ENCODE measurements at places on chromosomes 2 and 18.

- no peak overlapping the region for H3K4me3 ChIP-seq
- DNase-seq = no peak
Observed at GRCh38 chr2:180190851-180191250, 183.8 kb upstream of the CWC22 start.

- H3K36me3 ChIP-seq = peaks cover 5% of the 10 kb centered on the region
- no peaks in the 10 kb centered on the region for H3K4me1 ChIP-seq
- no peaks in the 10 kb centered on the region for H3K27me3 ChIP-seq
- no peak overlapping the region for H3K4me3 ChIP-seq
- DNase-seq = no peak
Observed at GRCh38 chr2:202327858-202328257, 48.3 kb upstream of the BMPR2 start.

GRCh38 chr2:214410918-214411554, at the start of gene VWC2L:
TSS of gene VWC2L (plus strand) at chr2:214411054. CDS start at chr2:214414194, 3,140 bp downstream.
- no peak for DNase-seq
- H3K4me1 ChIP-seq = no peaks in the 10 kb centered on the region
- no peaks in the 10 kb centered on the region for H3K27me3 ChIP-seq
- H3K27ac ChIP-seq = no peak within 1 kb of the TSS
- no peaks in the 10 kb centered on the region for H3K36me3 ChIP-seq

DNA sequence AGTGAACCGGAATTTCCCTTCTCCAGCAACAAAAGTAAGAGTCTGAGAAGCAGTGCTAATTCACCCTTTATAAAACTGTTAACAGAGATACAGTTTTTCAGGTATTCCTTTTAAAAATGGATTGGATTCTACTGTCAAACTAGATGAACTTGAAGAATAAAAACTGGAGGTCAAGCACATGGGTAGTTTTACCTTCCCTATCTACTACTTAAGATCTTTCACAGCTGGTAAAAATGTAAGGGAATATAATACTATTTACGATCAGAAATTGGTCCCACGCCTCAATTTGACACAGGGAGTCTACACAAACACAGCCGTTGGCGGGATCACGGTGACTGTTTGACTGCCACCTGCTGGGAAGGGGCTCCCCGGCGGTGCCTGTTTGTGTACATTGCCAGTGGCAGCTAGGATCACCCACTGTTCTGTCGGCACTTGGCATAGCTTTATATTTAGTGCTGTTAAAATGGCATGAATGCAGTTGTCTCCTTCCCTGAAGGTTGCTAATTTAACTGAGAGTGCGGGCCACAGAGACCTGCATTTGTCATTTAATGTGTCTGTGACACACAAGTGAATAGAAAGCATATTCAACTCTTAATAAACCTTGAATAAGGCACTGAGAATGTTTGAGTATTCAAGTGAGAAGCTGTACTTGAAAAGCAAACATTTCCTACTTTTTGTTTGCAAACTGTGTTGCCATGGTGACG, 59.5 kb downstream of the ABCG8 start:
- H3K27me3 ChIP-seq = no peaks in the 10 kb centered on the region
- no peaks in the 10 kb centered on the region for H3K4me1 ChIP-seq
- no peak overlapping the region for H3K27ac ChIP-seq
- H3K4me3 ChIP-seq = no peak overlapping the region
- H3K36me3 ChIP-seq = peaks cover 20% of the 10 kb centered on the region

DNA sequence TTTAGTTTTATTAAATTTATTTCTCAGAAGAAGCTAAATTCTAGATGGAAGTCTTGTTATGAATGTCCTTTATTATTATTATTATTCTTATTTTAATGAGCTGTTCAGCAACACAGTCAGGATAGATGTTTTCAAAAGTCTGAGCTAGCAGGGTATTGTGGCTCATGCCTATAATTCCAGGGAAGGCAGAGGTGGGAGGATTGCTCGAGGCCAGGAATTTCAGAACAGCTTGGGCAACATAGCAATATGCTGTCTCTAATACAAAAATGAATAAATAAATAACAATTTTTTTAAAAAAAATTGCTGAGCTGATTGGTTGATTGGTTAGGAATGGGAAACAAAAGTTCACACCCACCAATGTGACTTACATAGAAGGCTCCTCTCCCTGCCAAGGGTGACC, 274.1 kb upstream of the CYRIA start:
- no peaks in the 10 kb centered on the region for H3K36me3 ChIP-seq
- no peaks in the 10 kb centered on the region for H3K4me1 ChIP-seq
- H3K4me3 ChIP-seq = no peak overlapping the region
- H3K27ac ChIP-seq = no peak overlapping the region
- DNase-seq = no peak

DNA sequence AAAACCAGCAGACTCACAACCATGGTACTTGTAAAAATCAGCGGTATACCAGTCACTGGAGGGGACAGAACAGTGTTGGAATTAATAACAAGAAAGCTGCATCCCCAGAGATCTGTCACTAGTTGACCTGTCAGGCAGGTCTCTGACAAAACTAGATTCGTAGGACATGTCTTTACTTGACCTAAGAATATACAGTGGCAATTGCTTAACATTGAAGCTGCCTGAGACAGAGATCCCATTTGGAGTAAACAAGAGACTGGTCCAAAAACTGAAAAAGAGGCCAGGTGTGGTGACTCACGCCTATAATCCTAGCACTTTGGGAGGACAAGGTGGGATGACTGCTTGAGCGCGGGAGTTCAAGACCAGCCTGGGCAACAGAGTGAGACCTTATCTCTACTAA, 7.2 kb upstream of the SS18 start:
- no peaks in the 10 kb centered on the region for H3K27me3 ChIP-seq
- no peak overlapping the region for H3K27ac ChIP-seq
- no peak for DNase-seq
- H3K4me1 ChIP-seq = no peaks in the 10 kb centered on the region
- no peak overlapping the region for H3K4me3 ChIP-seq

DNA sequence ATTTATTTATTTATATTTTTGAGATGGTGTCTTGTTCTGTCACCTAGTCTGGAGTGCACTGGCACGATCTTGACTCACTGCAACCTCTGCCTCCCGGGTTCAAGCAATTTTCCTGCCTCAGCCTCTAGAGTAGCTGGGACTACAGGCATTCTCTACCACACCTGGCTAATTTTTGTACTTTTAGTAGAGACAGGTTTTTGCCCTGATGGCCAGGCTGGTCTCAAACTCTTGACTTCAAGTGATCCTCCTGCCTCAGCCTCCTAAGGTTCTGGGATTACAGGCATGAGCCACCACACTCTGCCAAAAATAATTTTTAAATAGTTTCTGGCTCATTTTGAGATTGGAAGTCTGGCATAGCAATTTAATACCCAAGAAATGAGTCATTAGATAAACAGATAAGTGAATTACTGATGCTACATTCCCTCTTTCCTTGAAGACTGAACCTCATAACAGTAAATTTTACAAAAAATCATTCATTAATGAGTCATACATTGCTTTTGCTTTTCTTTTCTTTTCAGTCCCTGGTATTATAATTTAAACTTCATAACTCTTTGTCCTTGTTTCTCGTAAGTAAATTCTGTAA, 881.6 kb upstream of the PIK3C3 start:
- H3K36me3 ChIP-seq = no peaks in the 10 kb centered on the region
- no peak overlapping the region for H3K27ac ChIP-seq
- peaks cover 18% of the 10 kb centered on the region for H3K4me1 ChIP-seq
- H3K27me3 ChIP-seq = no peaks in the 10 kb centered on the region
- no peak overlapping the region for H3K4me3 ChIP-seq
- no peak for DNase-seq

- H3K4me1 ChIP-seq = no peaks in the 10 kb centered on the region
- H3K27ac ChIP-seq = no peak overlapping the region
- H3K27me3 ChIP-seq = no peaks in the 10 kb centered on the region
- no peak for DNase-seq
- H3K36me3 ChIP-seq = no peaks in the 10 kb centered on the region
- no peak overlapping the region for H3K4me3 ChIP-seq
Observed at GRCh38 chr18:10495936-10496335, 29.9 kb upstream of the NAPG start.

GRCh38 chr2:39676342-39676741, 10.6 kb downstream of the TMEM178A start:
- no peak for DNase-seq
- H3K27me3 ChIP-seq = peaks cover 15% of the 10 kb centered on the region
- no peak overlapping the region for H3K27ac ChIP-seq
- no peaks in the 10 kb centered on the region for H3K4me1 ChIP-seq
- no peak overlapping the region for H3K4me3 ChIP-seq

DNA sequence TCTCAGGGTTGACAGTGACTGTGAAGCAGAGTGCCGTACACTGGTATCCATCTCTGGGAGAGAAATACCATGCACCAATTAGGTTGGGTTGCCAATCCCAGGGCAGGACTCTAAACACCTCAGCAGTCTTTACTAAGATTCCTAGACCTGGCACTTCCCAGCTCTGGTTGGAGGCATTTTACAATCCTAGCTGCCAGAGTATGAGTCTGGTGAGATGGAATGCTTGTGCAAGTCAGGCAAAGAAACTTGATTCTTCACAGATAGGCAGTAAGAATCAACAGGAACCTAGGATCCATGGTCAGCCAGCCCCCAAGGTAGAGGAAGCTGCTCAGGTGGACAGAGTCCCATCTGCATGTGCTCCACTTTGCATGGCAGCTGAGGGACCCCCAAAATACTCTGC, 6.0 kb upstream of the UGT1A5 start:
- no peak overlapping the region for H3K27ac ChIP-seq
- no peak for DNase-seq
- no peaks in the 10 kb centered on the region for H3K27me3 ChIP-seq

DNA sequence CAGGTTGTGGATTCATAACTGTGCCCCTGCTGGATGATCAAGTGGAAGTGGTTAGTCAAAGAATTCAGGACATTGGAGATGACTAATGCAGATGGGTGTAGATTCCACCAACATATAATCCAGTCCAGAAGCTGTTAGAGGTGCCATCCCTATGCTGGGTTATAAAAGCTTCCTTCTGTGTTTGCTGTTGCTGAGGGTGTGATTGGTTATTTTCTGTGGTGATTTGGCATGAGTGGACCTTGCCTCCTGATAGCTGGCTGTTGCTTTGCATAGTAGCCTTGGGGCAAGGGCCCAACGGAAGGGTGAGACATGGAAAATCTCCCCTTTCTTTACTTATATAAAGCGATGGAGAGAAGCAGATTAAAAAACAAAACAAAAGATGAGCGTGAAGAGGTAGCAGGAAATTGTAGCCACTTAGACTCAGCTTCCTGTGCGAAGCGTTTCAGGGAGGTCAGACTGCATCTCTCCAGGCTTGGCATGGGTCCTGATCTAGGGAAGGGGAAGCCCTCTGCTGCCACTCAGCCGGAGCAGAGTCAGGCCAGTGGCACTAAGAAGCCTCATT, 190.4 kb downstream of the FMNL2 start:
- no peak overlapping the region for H3K27ac ChIP-seq
- H3K27me3 ChIP-seq = no peaks in the 10 kb centered on the region
- peaks cover 15% of the 10 kb centered on the region for H3K4me1 ChIP-seq
- DNase-seq = no peak

GRCh38 chr2:219486380-219486959, 12.2 kb upstream of the GMPPA start:
- H3K4me3 ChIP-seq = no peak overlapping the region
- peaks cover 24% of the 10 kb centered on the region for H3K27me3 ChIP-seq
- H3K4me1 ChIP-seq = no peaks in the 10 kb centered on the region
- no peak for DNase-seq

GRCh38 chr18:3478262-3478978, 28.4 kb downstream of the TGIF1 start:
- H3K4me3 ChIP-seq = no peak overlapping the region
- no peak overlapping the region for H3K27ac ChIP-seq
- H3K27me3 ChIP-seq = no peaks in the 10 kb centered on the region
- DNase-seq = no peak
- no peaks in the 10 kb centered on the region for H3K36me3 ChIP-seq
- no peaks in the 10 kb centered on the region for H3K4me1 ChIP-seq

GRCh38 chr2:126686841-126687485, 31.0 kb downstream of the GYPC start:
- no peak overlapping the region for H3K27ac ChIP-seq
- no peak for DNase-seq
- no peaks in the 10 kb centered on the region for H3K36me3 ChIP-seq
- H3K27me3 ChIP-seq = no peaks in the 10 kb centered on the region
- peaks cover 9% of the 10 kb centered on the region for H3K4me1 ChIP-seq
- H3K4me3 ChIP-seq = no peak overlapping the region

DNA sequence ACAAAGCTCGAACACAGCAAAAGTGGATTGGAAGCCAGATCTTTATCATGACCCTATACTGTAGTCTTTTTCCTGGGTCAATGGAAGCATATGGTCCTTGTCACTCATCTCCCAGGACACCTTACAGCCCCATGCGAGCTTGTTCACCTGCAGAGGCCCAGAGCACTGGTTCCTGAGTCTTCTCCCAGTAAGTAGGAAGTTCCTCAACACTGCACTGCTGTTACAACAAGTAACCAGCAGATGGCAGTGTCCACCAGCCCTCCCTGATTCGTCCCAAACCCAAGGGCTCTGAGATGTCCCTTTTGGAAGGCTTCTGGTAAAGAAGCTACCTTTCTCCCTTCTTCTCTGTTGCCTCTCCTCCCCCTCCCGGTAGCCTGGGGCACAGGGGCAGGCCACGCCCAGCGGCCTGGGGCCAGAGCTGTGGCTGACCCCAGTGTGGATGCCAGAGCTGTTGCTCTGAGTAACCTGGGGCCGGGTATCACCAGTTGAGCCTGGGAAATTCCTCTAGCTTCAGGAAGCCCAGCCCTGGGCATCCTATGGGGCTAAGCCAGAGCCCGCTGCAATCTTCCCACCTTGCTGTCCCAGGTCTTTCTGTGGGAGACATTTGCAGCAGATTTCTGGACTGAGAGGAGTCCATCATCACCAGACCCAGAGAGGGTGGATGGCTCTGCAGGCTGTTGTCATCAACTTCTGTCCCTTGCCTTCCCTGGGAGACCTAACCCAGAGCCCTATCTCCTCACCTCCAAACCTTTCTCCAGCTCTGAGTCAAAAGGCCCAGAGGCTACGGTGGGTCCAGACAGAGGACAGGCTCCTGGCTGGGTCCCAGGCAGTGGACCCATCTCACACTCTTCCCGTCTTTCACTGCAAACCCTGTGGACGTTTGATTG, 5.3 kb upstream of the GDF7 start:
- H3K36me3 ChIP-seq = no peaks in the 10 kb centered on the region
- H3K4me1 ChIP-seq = no peaks in the 10 kb centered on the region
- no peak overlapping the region for H3K27ac ChIP-seq

GRCh38 chr2:224523626-224524577, 61.3 kb downstream of the CUL3 start:
- no peaks in the 10 kb centered on the region for H3K36me3 ChIP-seq
- H3K27me3 ChIP-seq = no peaks in the 10 kb centered on the region
- H3K27ac ChIP-seq = no peak overlapping the region

DNA sequence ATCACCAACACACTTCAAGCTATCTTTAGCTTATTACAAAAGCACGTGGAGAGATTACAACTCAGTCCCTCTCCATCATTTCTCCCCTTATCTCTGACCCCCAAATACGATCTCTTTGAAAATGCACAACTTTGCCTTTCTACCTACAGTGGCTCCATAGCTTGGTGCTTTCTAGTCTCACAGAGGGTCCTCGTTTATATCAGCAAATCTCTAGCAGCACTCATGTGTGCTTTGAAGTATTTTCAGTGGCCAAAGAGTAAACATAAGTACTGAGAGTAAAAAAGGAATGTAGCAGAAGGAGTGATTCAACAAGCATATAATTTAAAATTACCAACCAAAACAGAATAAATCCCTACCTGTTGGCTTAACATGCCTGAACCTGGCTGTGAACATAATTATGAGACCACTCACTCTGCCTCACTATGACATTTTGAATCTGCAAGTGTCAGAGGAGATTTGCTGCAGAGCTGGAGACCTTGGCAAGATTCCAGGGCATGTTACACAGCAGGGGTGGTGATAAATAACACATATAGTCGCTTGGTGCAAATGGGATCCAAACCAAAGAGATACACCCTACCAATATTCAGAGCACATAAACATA, 54.6 kb downstream of the LAMA3 start:
- H3K27me3 ChIP-seq = no peaks in the 10 kb centered on the region
- H3K27ac ChIP-seq = no peak overlapping the region
- no peaks in the 10 kb centered on the region for H3K36me3 ChIP-seq
- DNase-seq = no peak
- H3K4me1 ChIP-seq = no peaks in the 10 kb centered on the region
